ENCODE measurements at places on chromosomes 6 and 20.

- DNase-seq, result no peak
Measured at GRCh38 chr6:52457096-52457495, 37.0 kb downstream of the EFHC1 start.

DNA sequence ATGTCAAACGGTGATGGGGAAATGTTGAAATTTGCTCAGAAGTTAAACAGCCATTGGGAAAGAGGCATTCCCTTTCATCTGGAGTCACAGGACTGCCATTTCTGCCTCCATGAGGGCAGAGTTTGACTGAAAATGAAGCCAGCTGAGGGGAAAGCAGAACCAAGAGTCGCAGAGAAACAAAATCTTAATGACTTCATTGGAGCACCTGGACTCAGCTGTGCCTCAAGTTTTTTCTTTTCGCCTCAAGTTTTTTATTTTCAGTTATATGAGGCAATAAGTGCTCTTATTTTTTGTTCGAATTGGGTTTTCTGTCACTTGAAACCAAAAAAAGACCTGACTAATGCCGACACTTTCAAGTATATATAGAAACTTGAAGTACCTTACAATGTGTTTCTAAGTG lies 161.3 kb downstream of the PKHD1 start:
- DNase-seq, result no peak

GRCh38 chr6:163444077-163444476 lies 29.6 kb downstream of the QKI start:
- no peak for DNase-seq

- no peak for DNase-seq
Measured at GRCh38 chr6:7419065-7419464, 29.5 kb downstream of the RIOK1 start.

GRCh38 chr20:21028921-21029320 lies 77.2 kb downstream of the LINC00237 start:
- no peak for DNase-seq

DNA sequence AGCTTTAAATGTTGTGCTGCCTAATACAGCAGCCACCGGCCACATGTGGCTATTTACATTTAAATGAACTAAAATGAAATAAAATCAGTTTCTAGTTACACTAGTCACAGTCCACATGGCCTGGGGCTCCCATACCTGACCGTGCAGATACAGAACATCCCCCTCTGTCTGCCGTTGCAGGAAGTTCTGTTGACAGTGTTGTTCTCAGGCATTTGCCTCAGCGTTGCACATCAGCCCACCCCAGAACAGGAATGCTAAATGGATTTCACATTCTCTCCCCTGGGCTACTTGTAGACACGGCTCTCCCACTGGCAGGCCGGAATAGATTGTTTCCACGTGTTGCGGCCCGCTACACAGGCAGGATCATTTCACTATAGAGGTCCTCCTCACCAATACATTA lies 26.3 kb downstream of the JAG1 start:
- no peak for DNase-seq

GRCh38 chr6:118709859-118710350 lies 58.5 kb upstream of the CEP85L start:
- peak; percentile 72 for DNase-seq

DNA sequence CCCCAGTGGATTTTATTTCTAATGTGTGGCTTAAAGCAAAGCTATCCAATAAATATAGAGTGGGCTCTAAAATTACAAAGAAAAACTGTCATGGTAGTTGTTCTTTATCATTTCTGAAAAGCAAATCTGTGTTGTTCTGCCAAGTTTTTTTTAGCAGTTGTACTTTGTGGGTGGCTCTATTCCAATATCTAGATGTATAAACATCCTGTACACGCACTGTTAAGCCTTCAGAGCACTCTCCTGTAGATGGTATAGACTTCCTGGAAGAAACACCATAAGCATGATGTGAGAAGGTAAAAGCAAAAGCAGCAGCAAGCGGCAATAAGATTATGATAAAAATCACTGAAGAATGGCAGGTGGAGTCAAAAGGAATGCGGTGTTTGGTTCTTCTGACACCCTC lies 21.5 kb upstream of the TMEM30A start:
- DNase-seq, result no peak

DNA sequence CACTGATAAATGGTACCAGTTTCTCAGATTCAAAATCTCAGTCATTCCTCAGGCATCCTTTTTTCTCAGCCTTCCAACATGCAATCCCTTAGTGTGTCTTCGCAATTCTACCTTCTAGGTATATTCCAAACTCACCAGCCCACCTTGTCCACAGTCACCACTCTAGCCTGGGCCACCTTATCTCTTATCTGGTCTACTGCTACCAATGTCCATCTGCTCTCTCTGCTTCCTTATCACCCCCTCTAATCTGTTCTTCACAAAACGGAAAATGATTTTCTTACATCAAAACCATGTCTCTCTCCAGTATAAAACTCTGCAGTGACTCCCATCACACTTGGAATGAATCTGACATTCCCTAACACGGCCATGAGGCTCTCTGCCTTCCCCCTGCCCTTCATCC lies 91.9 kb downstream of the PREP start:
- no peak for DNase-seq

GRCh38 chr20:19897891-19898290 lies 119.3 kb upstream of the NAA20 start:
- DNase-seq, result no peak

DNA sequence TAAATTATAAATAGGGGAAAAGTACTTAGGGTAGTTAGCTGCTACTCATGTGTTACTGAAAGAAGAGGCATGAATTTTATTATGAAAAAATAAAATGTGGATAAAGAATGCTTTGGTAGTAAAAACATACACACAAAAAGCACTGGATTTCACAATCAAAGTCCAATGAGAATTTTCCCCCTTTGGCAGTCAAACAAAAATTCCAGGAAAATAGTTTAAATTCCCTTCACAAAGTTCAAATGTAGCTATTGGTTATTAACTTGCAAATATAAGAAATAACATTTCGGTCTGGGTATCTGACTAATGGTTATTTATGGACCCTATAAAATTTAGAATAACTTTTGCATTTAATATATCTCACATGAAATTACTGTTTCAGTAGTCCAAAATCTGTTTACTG lies 210.4 kb downstream of the FOXC1 start:
- no peak for DNase-seq

DNA sequence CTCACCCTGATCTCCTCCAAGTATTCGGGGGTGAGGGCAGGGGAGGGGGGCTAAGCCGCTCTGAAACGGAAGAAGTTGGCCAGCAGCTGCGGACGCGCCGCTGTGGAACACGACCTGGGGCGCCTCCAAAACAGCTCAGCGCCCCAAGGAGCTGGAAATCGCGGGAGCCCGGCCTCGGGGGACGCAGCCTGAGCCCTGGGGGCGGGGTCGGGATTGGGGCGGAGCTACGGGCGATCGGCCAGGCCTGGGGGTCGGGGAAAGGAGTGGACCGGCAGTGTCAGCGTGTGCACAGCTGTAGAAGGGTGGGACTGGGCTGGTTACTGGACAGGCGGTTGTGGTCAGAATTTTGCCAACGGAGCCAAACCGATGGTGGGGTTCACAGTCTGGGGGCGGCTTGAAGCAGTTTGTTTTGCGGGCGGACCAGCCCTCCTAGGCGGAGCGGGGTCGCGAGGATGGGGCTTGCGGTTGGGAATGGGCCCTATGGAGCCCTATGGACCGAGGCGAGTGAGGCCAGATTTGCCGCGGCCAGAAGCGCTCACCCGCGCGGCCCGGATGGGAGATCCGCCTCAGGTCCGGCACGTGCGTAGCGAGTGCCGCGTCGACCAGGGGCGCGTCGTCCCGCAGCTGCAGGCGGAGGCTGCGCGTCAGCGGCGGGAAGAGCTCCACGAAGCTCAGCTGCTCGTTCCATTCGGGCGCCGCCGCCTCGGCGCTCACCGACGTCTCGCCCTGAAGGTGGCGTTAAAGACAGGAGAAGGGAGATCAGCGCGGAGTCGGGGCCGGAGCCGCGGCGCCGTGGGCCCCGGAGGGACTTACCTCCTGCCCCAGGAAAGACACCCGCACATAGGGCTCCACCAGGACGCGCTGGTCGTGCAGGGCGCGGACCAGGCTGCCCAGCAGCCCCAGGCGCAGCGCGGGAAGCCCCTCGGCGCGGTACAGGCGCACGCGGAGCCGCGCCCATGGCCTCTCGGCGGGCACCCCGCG lies 14.3 kb upstream of the SPAG4 start:
- DNase-seq, result peak; percentile 87

GRCh38 chr6:31399589-31400466 lies 3.6 kb upstream of the MICA start:
- peak; percentile 79 for DNase-seq

DNA sequence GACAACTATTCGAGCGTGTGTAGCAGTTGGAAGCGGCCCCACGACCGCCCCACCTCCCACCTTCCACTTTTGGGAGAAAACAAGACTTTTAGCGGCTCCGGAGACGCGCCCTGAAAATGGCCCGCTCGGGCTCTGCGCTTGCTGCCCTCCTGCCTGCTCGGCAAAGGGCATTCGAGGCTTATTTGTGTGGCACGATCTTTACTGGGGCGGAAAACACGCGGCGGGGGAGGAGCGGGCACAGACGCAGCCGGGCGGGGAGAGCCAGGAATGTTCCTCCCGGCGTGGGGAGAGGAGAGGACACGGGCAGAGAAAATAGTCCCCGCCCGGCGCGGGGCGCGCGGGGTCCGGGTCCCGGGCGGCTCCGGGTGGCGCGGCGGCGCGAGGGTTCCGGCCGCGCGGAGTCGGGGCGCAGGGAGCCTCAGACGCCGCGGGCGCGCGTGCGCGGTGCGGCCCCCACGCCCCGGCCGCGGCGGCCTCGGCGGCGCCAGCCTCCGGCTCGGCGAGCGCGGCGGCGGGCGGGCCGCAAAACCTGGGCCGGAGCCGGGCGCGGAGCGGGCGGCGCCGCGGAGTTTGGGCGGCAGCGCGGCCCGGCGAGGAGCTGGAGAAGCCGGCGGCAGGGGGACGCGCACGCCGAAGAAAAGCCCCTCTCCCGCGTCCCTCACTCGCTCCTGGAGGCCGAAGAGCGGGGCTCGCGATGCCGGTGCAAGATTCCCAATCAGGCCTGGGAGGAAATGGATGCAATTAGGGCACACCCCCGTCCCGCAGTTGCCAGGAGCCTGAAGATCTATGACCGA lies 90.0 kb upstream of the ARID1B start:
- DNase-seq, result peak; percentile 88

DNA sequence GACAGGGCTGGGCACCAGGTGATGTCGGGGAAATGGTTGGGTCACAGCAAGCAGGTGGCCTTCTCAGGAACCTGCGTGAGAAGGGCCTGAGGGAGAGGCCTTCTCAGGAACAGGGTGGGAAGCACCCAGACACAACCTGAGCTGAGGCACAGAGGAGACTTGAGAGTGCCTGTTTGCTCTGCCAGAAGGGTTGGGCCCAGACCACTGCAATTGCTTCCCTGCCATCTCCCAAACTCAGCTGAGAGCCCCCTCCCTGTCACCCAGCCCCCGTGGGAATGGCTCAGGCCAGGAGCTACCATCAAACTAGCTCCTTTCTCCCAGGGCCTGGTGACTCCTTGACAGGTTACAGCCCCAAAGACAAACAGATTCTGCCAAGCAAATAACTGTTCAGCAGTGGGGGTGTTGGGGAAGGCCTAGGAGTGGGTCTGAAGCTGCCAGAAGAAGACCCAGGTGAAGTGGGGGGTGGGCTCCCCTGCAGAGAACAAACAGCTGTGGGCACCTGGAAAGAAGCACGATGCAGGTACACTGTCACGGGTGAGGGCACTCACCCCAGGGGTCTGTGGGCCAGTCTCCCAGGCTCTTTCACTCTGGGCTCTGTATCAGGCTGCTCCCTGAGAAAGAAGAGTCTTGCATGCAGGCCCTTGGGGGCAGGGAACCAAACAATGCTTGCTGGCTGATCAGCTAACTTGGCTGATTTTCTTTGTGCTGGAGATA lies 30.4 kb upstream of the SPDEF start:
- no peak for DNase-seq

DNA sequence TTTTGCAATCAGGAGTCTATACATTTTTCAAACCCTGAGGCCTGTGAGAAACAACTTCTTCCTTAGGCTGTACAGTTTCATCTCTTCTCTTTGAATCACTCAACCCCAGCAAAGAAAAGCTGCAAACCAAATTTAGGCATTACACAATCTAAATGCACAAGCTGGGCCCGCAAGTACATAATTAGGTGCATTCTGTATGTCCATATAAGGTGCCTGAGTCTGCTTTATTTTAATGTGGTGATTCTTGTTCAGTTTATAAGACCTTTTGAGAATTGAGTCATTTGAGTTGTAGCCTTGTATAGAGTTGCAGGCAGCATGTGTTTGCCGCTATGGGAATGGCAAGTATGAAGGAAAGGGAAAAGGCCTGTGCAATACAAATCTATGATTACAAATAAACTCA lies 709.6 kb upstream of the MARCKS start:
- no peak for DNase-seq

- no peak for DNase-seq
Measured at GRCh38 chr6:5726976-5727718, 279.6 kb downstream of the NRN1 start.

- DNase-seq, result no peak
Measured at GRCh38 chr6:142756215-142756630, 188.8 kb downstream of the HIVEP2 start.

DNA sequence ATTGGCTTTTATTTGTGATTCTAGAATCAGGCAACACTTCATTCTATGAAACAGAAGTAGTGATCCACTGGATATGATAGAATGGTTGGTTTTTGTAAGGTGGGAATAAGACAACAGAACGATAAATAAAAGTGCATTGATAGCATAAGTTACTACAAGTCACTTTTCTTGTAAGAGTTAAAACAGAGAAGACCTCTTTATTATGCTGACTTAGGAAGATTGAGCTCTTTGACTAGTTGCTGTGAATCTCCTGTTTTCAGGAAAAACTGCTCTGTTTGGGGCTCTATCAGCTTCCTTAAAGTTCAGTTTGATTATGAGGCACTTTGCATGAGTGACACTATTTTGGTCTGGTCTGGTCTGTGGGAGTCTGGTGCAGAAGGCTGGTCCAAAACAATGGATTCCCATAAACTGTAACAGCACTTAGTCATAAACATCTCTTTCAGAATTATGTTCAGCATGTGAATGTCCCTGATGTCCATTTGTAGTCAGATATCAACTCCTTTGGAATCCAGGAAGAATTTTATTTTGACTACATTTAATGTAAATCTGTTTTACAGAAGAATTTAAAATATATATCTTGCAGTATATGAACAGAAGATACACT lies 35.0 kb upstream of the DSE start:
- DNase-seq, result no peak

GRCh38 chr6:110307368-110307767 lies 50.8 kb downstream of the METTL24 start:
- DNase-seq, result no peak

- no peak for DNase-seq
Measured at GRCh38 chr20:34235875-34236274, 5.3 kb upstream of the ASIP start.

GRCh38 chr20:61730631-61731362 lies 334.9 kb downstream of the TAF4 start:
- DNase-seq, result no peak

DNA sequence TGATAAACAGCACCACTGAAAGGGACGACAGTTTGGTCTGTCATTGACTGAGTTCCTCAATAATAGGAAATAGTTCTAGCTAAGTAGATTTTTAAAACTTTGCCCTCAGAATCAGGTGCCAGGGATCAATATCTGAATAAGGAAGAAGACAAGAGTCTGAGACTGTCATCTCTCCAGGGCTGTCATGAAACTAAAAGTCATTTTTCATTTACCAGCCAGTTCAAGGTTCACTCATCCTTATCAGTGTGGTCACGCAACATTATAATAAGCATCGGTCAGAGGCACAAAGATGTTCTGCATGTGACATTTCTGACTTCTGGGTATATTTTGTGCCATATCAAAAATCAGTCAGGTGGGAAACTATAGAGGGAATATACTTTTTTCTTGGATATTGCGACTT lies 52.5 kb upstream of the E2F3 start:
- DNase-seq, result no peak
